ENCODE measurements at places on chromosomes 6 and 20.

DNA sequence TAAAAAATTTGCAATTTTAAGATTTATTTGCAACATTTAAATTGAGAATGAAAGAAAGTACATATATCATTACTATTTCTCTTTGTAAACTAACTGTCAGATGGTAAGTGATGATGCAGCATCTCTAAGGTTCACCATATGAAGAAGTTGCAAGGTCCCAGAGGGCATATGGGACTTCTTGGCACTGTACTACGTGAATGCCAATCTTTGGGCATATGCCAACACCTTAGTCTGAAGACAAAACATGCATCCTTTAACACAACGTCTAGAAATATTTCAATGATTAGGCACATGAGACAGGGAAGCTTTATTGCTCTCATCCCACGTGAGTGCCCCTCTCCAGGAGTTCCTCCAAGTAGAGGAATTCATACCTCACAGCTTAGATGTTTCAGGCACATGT, 66.8 kb downstream of the CDK19 start:
- DNase-seq = no peak

DNA sequence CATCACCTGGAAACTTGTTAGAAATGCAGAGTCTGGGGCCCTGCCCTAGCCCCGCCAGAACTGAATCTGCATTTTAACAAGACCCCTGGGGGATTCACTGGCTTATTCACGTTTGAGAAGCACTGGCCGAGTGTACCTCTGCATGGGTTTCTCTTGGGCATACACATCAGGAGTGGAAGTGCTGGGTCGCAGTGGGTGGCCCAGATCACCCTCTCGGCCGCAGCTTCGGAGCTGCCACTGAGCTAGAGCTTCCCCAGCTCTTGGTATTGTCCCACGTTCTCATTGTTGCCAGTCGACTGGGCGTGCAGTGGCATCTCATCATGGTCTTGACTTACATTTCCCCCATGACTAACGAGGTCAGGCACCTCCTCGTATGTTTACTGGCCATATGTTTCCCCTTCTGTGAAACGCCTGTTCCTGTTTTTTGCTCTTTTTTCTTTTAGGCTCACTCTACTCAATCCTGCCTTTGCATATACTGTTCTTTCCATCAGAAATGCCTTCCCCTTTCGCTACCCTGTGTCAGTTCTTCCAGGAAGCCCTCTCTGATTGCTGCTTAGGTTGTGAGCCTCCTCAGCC, 3.0 kb upstream of the DLGAP4 start:
- no peak for DNase-seq

DNA sequence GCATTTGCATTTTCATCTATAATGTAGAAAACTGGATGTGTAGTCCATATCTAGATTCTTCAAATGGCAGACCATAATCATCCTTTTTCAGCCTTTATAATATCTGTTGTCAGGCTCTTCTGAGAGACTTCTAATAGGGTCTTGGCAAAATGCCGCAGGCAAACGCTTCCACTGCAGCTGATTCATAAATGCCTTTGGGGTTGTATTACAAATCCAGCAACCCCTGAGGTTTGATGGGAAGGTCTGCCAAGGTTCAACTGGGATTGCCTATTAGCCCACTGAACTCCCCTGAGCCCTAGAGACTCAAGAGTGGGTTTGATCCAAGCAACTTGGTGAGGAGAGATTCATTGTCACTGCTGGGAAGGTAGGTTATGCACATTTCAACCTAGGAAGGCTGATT, 365.2 kb upstream of the POU3F2 start:
- DNase-seq = no peak

DNA sequence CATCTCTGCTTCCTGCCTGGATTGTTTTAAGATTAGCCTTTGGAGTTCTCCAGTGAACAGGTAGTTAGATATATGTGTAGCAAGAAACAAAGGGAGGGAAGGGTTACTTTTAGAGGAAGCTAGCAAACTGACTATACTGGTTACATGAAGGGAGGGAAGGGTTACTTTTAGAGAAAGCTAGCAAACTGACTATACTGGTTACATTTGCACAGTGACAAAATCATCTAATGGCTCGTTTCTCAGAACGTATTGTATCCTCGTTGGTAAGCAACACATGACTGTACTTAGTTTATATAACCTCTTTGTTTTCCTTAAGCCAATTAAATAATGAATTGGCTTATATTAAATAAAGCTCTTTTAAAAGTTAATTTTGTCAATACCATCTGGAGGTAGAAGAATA, 540.9 kb downstream of the EPM2A start:
- DNase-seq = no peak

GRCh38 chr6:46002264-46002663, 13.4 kb downstream of the CLIC5 start:
- DNase-seq = no peak

DNA sequence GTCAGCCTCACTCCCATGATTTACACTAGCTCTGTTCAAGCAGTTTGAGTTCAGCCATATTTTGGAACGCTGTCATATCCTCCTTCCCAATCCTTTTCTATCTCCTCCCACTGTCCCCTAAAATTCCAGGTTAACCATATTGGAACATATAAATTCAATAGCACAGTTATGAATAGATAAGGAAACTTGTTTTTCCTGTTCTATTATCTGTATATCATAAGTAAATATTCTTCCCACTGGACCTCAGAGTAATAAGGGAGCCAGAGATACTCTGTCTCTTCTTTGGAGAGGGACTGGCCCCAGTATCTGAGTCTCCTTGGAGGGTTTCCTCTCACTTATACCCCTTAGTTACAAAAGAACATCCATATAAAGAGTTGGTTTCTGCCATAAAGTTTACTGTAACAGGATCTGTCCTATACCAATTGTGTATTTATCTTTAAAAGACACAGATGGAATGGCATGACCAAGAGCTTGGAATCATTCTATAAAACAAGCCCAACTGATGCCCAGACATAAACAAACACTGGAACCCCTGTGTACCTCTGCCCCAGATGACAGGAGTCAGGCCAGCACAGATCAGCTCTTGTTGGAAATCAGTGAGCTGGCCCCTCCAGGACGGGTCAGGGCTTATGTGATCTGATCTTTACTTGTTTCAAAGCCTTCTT, 67.1 kb downstream of the EPB41L2 start:
- DNase-seq = no peak

GRCh38 chr6:21309807-21310221, 283.7 kb upstream of the SOX4 start:
- no peak for DNase-seq

DNA sequence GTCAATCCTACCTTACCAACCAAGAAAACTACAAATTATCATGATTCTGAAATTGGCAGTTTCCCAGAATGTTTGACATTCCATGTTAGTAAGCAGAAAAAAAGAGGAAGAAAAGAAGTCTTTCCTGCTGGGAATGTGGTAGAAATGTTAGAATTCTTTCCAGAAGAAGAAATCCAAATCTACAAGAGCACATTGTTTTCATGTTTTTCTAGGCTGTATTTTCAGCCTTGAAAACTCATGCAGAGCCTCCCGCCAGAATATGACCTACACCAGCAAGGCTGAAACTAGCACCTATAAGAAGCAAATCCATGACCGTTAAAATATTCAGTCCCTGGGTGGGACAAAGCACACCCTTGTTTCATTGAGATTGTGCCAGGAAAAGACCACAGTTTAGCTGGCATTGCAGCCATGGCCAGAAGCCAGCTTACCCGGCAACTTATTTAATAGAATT, 259.4 kb downstream of the GJA1 start:
- DNase-seq = no peak

- no peak for DNase-seq
Observed at GRCh38 chr6:96943555-96944215, 19.2 kb downstream of the KLHL32 start.

DNA sequence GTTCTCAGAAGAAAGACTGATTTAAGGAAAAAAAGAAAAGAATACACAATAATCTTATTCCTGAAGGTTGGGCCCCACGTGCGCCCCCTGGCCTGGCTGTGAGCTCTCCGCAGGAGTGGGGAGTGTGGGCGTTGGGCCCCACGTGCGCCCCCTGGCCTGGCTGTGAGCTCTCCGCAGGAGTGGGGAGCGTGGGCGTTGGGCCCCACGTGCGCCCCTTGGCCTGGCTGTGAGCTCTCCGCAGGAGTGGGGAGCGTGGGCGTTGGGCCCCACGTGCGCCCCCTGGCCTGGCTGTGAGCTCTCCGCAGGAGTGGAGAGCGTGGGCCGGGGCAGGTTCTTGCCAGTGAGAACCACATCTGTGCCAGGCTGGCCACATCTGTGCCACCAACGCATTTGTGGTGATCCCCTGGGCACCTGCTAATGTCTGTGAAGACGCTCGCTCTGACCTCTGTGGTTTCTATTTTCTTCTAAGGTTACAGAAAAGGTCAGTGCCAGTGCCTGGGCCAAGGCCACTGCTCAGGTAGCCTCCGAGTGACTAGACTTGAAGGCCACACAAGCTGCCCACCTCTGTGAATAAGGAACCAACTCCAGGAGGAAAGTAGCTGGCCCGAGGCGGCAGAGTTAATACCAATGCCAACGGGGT, 41.0 kb downstream of the WDR27 start:
- DNase-seq = no peak

DNA sequence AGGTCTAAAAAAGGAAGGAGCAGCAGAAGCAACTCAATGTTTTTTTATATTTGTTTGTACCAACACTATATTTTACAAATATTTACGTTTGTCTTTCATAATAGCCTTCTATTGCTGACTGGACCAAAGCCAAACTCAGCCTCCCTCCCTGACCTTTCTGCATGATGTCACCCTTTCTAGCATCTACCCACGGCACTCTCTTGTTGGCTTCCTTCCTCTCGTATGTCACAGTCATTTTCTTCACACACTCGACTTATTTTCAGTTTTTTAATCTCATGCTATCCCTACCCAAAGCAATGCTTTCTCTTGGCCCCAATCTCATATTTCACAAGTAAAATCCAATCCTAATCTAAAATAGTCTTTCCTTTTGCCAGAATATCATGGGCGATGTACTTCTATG, 16.3 kb upstream of the FAM8A1 start:
- no peak for DNase-seq

- DNase-seq = no peak
Observed at GRCh38 chr6:107697682-107698081, 126.4 kb downstream of the SCML4 start.

DNA sequence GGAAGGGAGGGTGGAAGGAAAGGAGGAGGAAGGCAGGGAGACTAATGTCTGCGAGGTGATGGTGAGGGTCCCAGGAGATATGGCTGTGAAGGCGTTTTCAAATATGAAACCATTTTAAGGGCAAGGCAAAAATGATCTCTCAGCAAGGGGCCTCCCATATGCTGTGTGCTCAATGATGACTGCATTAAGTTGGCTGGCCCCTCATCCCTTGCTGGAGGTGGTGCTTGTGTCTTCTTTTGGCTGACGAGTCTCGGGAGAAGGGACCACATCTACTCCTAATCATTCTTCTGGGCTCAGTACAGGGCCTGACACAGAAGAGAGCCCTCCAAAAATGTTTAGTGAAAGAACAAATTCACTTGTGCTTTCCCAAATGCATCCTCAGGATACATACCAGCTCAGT, 23.0 kb upstream of the MRPS18A start:
- DNase-seq = no peak

DNA sequence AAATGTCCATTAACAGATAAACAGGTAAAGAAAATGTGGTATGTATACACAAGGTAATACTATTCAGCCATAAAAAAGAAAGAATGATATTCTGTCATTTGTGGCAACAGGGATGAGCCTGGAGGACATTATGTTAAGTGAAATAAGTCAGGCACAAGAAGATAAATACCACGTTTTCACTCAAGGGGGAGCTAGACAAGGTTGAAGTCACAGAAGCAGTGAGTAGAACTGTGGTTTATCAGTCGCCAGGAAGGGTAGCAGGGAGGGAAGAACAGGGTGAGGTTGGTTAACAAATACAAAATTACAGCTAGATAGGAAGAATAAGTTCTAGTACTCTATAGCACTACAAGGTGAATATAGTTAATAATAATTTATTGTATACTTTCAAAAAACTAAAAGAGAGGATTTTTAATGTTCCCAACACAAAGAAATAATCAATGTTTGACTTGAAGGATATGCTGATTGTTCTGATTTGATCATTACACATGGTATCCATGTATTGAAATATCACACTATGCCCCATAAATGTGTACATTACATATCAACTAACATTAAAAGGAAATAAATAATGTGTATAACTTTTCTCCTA, 21.1 kb downstream of the RTN4IP1 start:
- DNase-seq = peak; percentile 32

DNA sequence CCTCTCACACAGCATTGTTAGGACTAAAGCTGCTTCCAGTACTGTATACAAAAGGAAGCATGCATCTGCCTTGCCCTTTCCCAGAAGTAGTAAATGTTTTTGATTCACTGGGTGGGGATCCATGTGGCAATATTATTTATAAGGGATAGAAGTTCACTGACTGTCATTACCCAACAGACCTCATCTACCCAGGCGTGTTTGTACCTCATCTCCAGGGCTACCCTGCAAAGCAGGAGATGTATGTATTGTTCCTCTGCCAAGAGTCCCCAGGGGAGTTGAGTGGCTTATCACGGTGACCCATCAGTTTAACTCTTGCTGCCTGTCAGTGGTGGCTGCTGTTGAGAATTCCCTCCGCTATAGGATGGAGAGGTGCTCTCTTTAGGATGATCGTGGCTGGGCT, 42.5 kb downstream of the SLC24A3 start:
- no peak for DNase-seq

- peak; percentile 52 for DNase-seq
Observed at GRCh38 chr6:17863901-17864754, 123.3 kb downstream of the KIF13A start.

DNA sequence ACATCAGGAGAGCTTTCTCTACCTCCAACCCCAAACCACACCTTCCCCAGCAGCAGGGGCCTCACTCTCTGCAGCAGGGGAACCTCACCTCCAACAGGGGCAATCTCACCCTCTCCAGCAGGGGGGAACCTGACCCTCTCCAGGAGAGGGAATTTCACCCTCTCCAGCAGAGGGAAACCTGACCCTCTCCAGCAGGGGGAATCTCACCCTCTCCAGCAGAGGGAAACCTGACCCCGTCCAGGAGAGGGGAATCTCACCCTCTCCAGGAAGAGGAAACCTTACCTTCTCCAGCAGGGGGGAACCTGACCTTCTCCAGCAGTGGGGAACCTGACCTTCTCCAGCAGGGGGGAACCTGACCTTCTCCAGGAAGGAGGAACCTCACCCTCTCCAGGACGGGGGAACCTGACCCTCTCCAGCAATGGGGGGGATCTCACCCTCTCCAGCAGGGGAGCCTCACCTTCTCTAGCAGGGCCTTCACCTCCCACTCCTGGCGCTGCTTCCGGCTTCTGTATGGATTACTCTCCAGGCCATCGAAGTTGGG, 3.1 kb downstream of the B3GALT4 start:
- no peak for DNase-seq

GRCh38 chr20:56504373-56505005, 20.1 kb upstream of the FAM209A start:
- DNase-seq = no peak

DNA sequence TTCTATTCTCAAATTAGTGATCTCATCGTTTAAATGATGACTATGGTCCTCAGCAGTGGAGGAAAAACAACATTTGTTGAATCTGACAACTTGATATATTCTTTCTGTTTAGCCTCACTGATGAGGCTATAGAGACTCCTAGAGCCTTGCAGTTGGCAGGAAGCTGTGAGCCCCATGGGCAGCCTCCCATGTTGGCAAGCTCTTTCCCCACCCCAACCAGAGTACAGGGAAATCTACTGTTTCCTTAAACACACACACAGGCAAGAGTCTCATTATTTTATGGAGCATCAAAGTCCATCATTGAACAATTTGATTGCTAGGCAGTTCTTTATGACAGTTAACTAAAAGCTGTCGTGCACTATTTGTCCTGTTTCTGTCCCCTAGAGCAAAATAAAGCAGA, 498.2 kb upstream of the CITED2 start:
- no peak for DNase-seq

GRCh38 chr6:130602151-130602770, 224.9 kb upstream of the SMLR1 start:
- peak; percentile 91 for DNase-seq

- no peak for DNase-seq
Observed at GRCh38 chr6:81534934-81535465, 217.5 kb downstream of the TENT5A start.

Measured in HFF-Myc (cell line).